ENCODE measurements at places on chromosomes 4 and X.

- no peak for DNase-seq
These were observed 231.7 kb downstream of the FBXW7 start for GRCh38 chr4:152304220-152304619.

DNA sequence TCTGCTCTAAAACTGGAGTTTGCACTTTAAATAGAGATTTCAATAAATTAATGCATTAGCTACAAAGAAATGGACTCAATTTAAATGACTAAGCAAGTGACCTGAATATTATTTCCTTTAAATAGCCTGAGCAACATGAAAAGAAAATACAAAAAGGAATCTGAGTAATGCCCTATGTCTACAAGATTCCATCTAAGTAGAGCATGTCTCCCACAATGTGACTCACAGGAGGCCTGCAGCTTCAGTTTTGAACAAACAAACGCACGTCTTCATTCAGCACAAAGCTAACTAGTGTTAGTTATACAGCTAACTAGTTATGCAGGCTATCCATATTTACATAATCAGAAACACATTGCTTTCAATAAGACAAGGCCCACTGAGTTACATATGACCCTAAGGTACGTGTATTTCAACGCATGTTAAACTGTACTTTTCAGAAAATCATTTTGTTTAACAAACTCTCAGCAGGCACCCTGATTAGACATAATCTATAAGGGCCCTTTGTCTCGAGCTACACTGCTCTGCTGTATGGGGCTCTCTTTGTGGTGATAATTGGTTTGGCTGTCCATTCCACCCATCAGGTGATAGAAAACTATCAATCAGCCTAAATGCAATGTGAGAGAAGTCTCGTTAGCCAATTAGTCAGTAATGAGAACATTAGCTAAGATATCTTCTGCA, 116.5 kb downstream of the MAML3 start:
- peak; percentile 47 for DNase-seq

DNA sequence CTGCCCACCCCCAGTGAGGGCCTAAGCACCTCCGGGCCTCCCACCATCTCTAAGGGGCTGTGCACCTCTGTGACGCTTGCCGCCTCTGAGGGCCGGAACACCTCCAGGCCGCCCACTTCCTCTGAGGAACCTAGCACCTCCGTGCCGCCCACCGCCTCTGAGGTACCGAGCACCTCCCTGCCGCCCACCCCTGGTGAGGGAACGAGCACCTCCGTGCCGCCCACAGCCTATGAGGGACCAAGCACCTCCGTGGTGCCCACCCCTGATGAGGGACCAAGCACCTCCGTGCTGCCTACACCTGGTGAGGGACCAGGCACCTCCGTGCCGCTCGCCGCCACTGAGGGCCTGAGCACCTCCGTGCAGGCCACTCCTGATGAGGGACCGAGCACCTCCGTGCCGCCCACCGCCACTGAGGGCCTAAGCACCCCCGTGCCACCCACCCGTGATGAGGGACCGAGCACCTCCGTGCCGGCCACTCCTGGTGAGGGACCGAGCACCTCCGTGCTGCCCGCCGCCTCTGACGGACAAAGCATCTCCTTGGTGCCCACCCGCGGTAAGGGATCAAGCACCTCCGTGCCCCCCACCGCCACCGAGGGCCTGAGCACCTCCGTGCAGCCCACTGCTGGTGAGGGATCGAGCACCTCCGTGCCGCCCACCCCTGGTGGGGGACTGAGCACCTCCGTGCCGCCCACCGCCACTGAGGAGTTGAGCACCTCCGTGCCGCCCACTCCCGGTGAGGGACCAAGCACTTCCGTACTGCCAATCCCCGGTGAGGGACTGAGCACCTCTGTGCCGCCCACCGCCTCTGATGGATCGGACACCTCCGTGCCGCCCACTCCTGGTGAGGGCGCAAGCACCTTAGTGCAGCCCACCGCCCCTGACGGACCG, 977 bp downstream of the MAGEE1 start:
- no peak for DNase-seq

DNA sequence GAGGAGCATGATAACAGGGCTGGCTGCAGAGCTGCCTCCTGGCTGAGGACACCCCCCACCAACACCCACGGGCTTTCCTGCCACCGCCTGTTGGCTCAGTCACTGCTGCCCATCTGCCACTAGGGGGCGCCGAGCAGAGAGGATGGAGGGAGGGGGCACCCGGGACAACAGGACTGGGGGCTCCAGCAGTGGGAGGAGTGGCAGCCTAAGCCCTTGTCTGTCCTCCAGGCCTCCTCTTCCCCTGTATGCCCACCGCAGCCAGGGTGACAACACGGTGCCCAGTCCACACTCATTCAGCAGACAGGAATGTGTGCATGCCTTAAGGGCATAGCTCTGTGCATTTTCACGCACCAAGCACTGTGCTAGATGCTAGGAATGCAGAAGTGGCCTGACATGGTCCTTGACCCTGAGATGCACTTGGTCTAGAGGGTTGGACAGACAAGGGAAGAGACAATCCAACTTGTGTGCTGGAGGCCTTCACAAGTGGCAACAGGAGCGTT, 149.9 kb downstream of the AMMECR1 start:
- DNase-seq: no peak

GRCh38 chr4:138341739-138342415, 99.7 kb upstream of the SLC7A11 start:
- DNase-seq: no peak

GRCh38 chr4:185719500-185719858, 92.5 kb downstream of the SORBS2 start:
- DNase-seq: no peak

DNA sequence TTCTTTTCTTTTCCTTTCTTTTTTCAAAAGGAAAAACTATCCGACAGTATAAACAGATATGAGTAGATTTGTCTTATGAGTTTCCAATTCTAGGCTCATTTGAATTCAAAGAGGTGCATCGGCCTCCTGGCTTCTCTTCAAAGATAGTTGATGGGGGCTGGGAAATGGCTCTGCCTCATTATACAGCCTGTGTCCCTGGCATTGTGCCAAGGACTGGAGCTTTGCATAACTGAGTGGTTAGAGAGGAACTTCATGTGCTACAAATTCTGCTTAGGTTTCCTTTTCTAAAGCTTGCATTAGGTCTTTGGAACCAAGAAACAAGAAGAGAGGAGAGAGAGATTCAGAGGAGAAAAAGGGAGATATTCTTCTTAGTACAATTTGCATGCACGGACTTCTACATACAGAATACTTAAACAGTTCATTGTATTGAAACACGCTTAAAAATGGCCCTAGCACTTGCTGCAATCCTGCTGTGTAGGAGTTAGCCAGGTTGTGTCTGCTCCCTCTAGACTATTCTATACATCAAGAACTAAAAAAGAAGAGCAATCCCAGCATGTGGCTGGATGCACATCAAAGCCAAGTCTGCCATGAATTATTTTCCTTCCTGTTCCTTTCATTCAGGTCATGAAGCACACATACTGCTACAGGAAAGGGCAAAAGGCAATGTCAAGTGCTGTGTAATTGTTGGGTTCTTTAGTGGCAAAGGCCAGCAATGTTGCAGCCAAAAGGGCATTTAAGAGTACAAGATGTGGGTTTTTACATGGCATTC, 70.9 kb downstream of the INTS12 start:
- DNase-seq: no peak

- DNase-seq: no peak
These were observed 541 bp downstream of the AIMP1 start for GRCh38 chr4:106316773-106317409.

- no peak for DNase-seq
These were observed 2.6 kb downstream of the SAT1 start for GRCh38 chrX:23785580-23785979.

DNA sequence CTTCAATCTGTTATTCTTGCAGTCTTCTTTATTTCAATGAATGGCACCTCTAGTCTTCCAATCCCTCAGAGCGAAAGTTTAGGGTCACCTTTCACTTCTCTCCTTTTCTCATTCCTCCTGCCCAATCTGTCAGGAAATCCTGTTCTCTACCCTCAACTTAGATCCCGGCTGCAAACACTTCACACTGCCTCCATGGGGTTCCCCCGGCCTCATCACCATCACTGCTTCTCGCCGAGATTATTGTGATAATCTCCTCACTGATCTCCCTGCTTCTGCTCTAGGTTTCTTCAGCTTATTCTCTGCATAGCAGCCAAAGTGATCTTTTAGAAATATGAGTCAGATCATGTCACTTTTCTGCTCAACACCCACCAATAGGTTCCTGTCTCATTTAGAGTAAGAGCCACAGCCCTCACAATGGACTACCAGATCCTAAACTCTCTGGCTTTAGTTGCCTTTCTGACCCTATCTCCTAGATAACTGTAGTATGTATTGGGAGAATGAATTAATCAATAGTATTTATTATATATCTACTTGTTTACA, 43.6 kb upstream of the TBC1D9 start:
- no peak for DNase-seq

DNA sequence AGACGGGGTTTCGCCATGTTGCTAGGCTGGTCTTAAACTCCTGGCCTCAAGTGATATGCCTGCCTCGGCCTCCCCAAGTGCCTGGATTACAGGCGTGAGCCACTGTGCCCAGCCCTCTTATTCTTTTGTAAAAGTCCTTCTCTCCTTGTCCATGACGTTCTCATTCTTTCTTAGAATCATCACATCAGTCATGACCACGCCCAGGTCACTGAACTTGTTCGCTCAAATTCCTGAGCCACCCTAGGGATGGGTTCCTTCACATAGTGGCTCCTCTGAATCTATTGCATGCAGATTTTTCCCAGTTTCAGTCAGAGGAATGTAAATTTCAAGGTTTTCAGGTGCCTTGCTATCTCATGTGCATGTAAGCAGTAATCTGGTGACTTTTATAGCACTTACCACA, 15.7 kb downstream of the JADE1 start:
- DNase-seq: no peak

DNA sequence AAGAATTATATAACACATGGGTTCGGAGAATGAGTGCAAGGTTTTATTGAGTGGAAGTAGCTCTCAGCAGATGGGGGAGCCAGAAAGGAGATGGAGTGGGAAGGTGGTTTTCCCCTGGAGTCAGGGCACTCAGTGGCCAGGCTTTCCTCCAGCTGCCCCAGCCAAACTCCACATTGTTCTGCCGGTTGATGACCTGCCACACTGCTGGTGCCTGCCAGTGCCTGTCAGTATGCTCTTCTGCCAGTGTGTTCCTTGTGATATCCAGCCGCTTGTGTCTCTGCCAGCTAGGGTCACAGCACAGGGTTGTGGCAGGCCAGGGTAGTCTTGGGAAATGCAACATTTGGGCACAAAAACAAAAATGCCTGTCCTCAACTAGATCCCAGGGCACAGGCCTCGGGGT, 604.8 kb upstream of the TECRL start:
- no peak for DNase-seq

GRCh38 chrX:153454901-153455550, 9.2 kb upstream of the TREX2 start:
- DNase-seq: no peak

- DNase-seq: no peak
These were observed 6.2 kb upstream of the CTBP1 start for GRCh38 chr4:1255151-1255550.

DNA sequence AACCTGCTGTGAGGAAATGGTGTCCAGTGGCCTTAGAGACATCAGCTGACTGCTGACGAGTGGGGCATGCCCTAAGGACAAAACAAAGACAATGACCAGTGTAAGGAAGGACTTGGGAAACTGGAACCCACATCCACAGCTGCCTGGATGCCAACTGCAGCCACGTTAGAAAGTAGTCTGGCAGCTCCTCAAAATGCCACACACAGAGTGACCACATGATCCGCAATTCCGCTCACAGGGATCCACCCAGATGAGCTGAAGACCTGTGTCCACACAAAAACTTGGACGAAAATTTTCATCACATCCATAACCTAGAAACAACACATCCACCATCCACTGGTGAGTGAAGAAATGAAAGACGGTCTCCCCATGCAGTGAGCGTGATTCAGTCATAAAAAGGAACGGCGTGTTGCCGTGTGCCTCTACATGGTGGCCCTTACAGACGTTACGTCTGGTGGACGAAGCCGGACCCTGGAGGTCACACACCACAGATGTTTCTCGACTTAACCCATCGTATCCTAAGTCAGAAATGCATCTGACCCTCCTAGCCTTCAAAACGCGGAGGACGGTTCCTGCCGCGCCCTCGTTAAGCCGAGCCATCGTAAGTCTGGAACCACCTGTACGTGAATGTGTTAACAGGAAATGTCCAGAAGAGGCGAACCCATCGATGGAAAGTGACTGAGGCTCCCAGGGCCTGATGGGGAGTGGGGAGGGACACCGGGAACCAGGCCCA, 40.6 kb upstream of the MXD4 start:
- no peak for DNase-seq

DNA sequence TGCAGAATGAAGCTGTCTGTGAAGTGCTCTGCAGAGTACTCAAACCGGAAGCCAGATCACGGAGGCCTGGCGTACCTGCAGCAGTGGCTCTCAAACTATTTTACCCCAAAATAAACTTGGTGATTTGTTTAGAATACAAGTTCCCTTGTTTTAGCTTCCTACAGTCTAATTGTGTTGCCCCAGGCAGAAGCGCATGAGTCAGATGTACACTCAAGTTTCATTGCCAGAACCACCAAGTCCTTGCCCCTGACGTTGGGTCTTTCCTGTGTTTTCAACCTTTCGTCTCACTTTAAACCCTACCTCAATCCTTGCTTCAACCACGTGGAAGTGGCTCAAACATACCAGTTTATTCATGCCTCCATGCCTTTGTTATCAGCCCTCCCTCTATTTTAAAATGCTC, 66.2 kb upstream of the SLC7A11 start:
- DNase-seq: peak; percentile 49

GRCh38 chr4:148108766-148109165, 333.4 kb downstream of the NR3C2 start:
- DNase-seq: no peak

DNA sequence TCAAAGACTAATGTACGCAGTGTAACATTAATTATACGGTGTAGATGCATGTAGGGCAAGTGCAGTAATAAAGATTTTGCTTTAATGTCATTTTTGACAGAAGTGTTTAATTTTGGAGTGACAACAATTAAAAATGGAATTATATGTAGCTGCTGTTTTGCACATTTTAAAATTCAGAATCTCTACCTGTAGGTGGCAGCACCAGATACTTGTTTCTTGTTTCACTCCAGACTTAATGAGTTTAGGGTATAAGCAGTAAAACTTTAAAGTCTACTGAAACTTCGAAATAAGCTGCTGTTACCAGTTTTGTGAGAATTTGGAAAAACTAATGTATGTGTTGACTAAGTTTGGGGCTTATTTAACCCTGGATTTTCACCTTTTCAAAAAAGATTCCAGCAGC, 144.9 kb downstream of the POLA1 start:
- peak; percentile 4 for DNase-seq

DNA sequence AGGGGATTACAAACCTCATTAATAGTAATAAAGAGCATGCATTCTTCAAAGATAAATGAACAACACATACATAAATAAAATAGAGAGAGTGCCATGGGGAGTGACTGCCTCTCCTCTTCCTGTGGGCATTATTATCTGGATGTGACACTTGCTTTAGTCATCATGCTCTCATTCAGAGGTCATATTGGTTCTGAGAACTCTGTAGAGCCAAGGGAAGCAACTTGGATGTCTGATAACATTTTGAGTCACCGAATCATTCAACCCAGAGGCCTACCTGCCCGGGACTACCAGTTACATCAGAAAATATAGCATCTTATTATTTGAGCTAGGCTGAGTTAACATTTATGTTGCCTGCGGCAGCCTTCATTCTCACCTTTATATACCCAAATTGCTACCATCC, 489.5 kb downstream of the STIM2 start:
- DNase-seq: no peak

GRCh38 chrX:105191878-105192277, 28.6 kb downstream of the TEX13A start:
- DNase-seq: no peak
